MCF 10A (cell line): ENCODE measurements at places on chromosomes 11 and 22.

DNA sequence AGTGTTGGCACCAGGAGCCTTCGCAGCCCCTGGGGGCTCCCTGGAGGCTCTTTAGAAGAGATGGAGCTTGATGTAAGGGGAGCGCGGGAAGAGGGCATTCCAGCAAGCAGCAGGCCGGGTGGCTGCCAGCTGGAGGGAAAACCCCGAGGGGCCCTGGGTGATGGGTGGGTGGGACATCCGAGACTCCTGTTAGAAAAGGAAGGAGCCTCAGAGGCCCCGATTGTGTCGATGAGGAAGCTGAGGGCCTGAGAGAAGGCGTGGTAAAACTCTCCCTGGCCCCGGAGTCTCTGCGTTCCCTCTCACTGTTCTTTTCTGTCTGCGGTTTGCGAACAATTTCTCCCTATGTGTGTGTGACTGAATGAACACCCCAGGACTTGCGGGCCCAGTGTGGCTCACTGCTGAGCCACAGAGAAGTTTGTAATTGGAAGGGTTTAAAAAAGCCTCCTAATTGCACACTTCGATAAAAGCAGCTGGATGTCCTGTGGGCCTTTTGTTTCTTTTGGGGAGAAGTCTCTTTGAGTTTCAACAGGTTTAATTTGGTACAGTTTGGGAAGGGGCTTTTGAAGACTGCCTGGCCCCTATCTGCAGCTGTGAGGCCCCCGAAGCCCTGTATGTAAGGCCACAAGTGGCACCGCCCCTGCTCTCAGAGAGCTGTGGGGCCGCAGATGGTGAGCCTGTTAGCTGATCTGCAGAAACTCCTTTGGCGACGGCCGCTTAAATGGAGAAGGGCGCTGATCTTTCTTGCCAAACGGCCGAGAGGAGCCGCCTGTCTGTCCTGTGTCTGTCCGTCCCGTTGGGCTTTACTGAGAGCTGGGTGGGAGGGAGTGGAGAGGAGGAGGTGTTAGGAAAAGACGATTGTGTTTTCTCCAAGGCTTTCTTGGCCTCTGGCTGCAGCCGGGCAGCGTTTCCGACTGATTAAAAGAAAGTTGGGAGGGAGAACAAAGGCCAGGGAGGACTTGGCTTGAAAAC lies 2.0 kb downstream of the FBLN1 start:
- DNase-seq: peak; percentile 57

DNA sequence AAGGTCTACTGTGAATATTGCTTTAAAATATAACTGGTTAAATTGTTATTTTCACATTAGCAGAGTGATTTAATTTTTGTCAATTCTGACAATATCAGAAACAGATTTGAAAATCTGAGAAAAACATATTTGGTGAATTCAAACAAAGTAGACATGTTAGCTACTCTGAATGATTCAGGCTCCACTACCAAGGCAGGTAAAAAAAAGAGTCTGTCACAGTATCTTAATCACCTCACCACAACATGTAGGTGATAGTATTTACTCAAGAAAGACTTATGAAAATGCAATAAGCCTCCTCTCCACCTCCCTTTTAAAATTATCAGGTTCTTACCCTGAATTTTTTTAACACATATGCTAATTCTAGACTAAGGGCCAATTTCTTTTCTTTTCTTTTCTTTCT lies 42.6 kb downstream of the DDI1 start:
- no peak for DNase-seq

- no peak for DNase-seq
Measured at GRCh38 chr11:126583101-126583500, 227.6 kb downstream of the ST3GAL4 start.

GRCh38 chr11:113474362-113475159 lies 637 bp downstream of the DRD2 start:
- peak; percentile 87 for DNase-seq

GRCh38 chr11:110787680-110788079 lies 75.4 kb upstream of the ARHGAP20 start:
- no peak for DNase-seq

DNA sequence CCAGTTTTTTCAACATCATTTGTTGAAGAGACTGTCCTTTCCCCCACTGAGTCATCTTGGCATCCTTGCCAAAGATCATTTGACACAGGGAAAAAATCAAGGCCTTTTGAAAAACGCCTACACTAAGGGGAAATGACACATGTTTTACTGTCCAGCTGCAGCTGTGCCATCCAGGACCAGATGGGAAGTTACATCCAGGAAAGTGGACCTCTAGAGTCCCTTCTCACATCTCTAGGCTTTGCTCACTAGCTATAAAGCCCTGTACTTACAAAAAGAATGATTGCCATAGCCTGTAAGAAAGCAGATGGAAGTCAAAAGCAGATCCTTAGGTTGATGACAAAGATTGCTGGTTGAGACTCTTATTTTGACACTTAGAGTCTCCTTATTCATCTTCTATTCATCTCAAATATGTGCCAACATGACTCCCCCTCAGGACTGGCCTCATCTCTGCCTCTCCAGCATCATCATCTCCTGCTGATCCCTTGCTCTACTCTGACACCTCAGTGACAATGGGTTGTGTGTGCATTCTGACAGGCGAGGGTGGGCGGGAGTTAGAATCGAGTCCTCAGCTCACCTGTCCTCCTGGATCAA lies 22.8 kb downstream of the OSBP2 start:
- DNase-seq: peak; percentile 92

GRCh38 chr11:534396-535209 lies 773 bp downstream of the HRAS start:
- DNase-seq: peak; percentile 85

- DNase-seq: peak; percentile 85
Measured at GRCh38 chr11:61814958-61815789, 1.6 kb downstream of the FADS1 start.

GRCh38 chr22:23233084-23233531 lies 52.8 kb downstream of the BCR start:
- no peak for DNase-seq

DNA sequence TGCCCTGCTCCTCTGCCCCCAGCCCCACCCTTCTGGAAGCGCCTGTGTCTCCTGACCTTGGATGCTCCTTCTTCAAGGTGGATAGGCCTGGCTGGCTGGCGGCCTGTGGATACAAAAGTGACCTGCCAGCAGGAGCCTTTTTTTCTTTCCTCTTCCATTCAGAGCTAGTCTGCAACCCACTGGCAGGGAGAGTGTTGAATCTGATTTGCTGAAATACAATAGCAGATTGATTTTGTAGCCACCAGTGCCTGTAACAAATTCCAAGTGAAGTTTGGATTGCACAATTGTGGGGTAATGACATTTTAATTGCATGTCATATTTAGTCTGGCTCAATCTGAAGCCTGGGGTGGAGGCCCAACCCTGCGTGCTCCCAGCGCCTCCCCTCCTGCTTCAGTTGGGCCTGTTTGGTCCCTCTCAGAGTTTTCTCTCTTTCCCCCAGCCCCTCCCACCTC lies 97.2 kb downstream of the GRIK4 start:
- peak; percentile 22 for DNase-seq

GRCh38 chr22:38455530-38456271 lies 702 bp upstream of the KCNJ4 start:
- DNase-seq: no peak

DNA sequence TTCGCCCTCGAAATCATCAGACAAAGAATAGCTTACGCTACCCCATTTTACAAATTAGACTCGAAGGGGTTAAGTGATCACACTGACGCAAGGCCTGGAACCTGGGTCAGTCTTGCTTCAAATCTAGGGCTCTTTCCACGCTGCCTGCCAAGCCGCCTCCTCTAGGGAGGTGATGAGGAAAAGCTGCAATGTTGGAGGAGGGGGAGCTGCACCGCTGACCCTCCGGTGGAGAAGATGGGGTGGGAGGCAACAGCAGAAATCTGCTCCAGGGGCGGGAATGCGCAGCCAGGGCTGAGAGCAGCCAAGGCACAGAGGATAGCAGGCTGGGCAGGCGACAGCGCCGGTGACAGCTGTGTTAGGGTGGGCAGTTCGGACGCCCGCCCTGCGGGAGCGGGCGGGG lies 595 bp downstream of the SYVN1 start:
- DNase-seq: no peak

GRCh38 chr11:66408488-66409214 lies 12.2 kb upstream of the NPAS4 start:
- peak; percentile 83 for DNase-seq

- DNase-seq: peak; percentile 76
Measured at GRCh38 chr11:59755701-59756557, 753 bp downstream of the STX3 start.

DNA sequence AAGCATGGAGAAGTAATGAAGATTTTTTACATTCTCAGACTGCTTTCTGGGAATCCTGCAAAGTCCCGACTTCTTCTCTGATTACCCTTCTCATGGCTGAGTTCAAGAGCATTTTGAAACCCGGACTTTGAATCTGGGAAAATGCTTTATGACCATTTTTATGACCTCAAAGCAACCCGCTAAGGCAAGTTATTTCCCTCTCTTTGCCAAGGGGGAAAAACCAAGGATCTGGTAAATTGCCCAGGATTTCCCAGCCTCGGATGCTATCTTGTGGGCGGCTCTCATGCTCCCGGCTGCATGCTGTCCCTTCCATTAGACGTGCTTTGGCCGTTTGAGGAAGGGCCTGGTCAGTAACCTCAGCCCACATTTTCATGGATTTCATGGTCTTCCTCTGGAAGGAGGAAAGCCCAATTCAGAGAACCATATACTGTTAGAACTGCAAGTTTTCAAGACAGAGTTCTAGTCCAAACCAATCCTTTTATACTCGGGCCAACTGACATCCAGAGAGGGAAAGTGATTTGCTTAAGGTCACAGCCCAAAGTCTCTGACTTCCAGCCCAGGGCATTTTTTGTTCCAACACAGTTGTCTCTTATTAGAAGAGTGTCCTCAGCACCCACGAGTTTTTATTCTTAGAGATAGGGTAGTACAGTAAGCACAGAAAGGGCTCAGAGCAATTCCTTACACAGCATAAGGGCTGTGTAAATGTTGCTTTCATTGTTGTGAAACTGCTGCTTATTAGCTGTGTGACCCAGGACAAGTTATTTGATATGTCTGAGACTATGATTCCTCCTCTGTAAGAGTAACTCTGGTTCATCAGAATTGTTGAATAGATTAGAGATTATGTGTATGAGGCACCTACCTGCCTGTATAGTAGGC lies 77.4 kb downstream of the NAV2 start:
- no peak for DNase-seq

GRCh38 chr11:44528581-44528980 lies 36.9 kb upstream of the CD82 start:
- DNase-seq: no peak

DNA sequence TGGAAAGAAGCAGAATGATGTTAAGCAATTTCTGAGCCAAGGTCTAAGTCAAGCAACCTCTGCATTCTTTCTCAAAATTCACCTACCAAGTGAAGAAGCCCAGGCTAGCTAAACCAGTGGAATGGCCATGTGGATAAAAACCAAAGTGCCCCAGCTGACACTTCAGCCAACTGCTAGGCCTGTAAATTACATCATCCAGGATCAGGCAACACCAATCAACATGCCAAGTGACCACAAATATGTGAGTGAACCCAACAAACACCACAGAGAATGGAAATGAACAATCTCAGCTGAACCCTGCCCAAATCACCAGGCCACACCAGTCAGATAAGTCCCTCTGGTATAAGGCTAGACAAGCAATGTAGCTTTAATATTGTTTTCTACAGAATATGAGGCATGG lies 25.1 kb upstream of the FJX1 start:
- peak; percentile 84 for DNase-seq

DNA sequence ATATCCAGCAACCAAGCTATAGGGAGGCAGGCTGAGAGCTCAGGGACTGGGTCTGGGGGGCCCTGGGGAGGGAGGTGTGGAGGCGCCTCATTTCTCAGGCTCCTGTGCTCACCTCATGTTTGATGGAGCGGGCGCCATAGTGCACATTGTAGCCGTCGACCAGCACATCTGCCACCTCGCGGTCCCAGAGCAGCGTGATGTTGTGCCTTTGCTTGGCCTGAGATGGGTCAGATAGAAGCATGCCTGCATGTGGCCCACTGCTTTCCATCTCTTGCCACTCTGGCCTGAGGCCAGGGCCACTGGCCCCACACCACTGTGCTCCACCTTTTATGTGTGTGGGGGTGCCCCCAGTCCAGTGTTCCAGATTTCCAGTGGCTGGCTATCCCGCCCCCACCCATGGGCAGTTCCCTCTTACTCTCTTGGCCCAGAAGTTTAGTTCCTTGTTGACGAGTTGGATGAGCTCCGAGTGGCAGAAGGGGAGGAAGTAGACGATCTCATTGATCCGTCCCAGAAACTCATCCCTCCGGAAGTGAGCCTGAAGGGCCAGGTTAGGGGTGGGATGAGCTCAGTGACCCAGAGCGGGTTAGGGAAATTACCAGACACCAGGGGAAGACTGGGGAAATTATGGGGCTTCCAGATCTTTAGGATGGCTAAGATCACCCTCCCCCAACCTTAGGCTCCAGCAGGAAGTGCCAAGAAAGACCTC lies 50.1 kb upstream of the PHOX2A start:
- no peak for DNase-seq

DNA sequence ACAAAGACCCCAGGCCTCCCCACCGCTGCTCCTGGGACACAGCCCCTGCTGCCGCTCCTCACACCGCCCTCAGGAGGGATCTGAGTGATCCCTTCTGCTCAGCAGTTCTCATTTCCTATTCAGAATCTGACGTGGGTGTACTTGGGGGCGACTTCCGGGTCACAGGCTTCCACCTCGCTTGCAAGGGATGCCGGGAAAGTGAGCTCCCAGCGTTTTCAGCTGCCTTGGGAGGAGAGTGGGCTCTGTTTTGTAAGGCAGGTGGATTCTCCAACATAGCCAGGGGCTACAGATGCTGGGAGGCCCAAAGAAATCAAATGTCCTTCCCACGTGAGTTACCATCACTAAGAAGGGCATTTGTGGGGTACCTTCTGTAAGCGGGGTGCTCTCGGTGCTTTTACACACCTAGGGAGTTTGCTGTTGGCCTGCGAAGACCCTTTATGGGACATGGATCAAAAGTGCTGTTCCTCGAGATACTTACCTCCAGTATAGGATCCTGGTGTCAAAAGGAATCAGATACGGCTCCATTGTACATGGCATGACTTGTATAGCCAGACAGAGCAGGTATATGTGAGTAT lies 9.7 kb upstream of the LRRC10B start:
- no peak for DNase-seq

DNA sequence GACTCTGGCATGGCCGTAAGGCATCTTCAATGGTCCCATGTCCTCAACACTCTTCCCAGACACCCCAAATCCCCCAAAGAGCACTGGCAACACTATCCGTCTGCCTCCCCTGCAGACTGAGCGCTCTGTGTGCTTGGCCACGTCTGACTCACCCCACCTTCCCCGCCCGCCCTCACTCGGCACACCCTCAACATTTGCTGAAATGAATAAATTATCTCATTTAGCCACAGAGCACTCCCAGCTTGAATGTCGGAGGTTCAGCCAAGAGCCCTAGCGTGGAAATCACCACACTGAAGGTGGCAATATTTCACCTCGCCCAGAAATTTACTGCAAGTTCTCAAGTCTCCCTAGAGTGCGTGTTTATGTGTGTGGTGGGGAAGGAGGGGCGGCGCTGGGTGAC lies 46.6 kb upstream of the TCF20 start:
- peak; percentile 81 for DNase-seq

DNA sequence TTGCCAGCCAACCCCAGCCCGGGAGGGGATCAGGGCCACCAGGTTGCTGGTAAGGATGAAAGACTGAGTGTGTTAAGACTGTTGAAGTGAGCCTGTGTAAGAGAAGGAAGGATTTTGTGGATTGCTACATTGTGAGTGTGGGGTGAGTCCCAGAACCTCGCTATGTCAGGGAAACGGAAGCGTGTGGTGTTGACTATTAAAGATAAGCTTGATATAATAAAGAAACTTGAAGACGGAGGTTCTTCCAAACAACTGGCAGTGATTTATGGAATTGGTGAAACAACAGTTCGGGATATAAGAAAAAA lies 627 bp downstream of the JRKL start:
- no peak for DNase-seq

- no peak for DNase-seq
Measured at GRCh38 chr11:93902921-93903320, 52.5 kb upstream of the VSTM5 start.
